Thyroid gland (tissue), 4 donors: ENCODE measurements at places on chromosomes 3 and 15. TPM values are rescaled to one million over a fixed set of nuclear protein-coding genes. Genes with fewer than 3 reads are reported as not detected.

DNA sequence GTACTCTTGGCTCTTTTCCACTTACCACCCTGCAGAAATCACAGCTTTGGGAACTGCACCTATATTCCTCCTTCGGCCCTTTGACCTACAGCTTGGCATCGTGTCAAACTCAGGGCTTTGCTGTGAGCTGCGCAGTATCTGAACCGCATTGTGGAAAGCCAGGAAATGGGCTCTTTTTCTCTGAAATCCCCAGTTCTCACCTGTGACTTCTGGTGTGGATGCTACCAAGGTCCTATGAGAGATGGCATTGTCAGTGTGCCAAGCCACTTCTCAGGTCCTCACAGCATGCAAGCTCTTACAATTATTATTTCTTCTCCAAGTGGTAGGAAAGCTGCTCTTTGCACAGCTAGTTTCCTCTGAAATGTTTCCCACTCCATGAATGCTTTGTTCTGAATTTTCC, 450.6 kb upstream of the TBL1XR1 start:
- no peaks in the 10 kb centered on the region for H3K27me3 ChIP-seq
- peaks cover 46% of the 10 kb centered on the region for H3K4me1 ChIP-seq
- DNase-seq = peak; percentile 88
- peak overlapping the region; percentile 48 for H3K27ac ChIP-seq
- no peak overlapping the region for H3K4me3 ChIP-seq
- H3K36me3 ChIP-seq = no peaks in the 10 kb centered on the region

- H3K4me1 ChIP-seq = peaks cover 7% of the 10 kb centered on the region
- no peaks in the 10 kb centered on the region for H3K36me3 ChIP-seq
- no peaks in the 10 kb centered on the region for H3K27me3 ChIP-seq
Observed at GRCh38 chr3:24182756-24183155, 237.7 kb downstream of the NR1D2 start.

The KLHL6 gene
- total RNA-seq = 0.67 TPM

DNA sequence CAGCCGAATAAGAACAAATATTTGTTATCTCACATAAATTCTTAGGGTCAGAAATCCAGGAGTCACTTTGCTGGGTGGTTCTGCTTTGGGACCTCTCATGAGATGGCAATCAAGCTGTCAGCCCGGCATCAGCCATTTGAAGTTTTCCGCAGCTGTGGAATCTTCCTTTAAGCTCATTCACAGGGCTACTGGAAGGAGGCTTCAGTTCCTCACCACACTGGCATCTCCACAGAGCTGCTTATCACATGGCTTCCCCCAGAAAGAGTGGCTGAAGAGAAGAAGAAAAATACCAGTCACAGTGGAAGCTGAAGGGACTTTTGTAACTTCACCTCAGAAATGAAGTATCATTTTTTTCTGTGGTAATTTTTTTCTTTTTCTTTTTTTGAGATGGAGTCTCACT, 267.7 kb downstream of the CHL1 start:
- H3K27ac ChIP-seq = no peak overlapping the region
- H3K36me3 ChIP-seq = no peaks in the 10 kb centered on the region
- no peaks in the 10 kb centered on the region for H3K4me1 ChIP-seq
- no peak for DNase-seq
- no peaks in the 10 kb centered on the region for H3K27me3 ChIP-seq

DNA sequence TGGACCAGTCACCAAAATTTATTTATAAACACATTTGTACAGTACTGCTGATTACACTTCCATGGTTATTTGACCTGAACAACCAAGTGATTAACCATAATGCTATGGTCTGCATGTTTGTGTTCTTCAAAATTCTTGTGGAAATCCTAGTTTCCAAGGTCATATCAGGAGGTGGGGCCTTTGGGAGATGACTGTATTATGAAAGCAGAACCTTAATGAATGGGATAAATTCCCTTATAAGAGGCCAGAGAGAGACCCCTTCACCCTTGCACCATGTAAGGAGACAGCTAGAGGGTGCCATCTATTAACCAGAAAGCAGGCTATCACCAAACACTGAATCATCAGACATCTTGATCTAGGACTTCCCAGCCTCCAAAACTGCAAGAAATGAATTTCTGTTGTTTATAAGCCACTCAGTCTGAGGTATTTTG, 1.9 kb downstream of the SCAPER start:
- H3K27me3 ChIP-seq = no peaks in the 10 kb centered on the region
- no peaks in the 10 kb centered on the region for H3K36me3 ChIP-seq
- peaks cover 27% of the 10 kb centered on the region for H3K4me1 ChIP-seq
- peak overlapping the region; percentile 89 for H3K27ac ChIP-seq

DNA sequence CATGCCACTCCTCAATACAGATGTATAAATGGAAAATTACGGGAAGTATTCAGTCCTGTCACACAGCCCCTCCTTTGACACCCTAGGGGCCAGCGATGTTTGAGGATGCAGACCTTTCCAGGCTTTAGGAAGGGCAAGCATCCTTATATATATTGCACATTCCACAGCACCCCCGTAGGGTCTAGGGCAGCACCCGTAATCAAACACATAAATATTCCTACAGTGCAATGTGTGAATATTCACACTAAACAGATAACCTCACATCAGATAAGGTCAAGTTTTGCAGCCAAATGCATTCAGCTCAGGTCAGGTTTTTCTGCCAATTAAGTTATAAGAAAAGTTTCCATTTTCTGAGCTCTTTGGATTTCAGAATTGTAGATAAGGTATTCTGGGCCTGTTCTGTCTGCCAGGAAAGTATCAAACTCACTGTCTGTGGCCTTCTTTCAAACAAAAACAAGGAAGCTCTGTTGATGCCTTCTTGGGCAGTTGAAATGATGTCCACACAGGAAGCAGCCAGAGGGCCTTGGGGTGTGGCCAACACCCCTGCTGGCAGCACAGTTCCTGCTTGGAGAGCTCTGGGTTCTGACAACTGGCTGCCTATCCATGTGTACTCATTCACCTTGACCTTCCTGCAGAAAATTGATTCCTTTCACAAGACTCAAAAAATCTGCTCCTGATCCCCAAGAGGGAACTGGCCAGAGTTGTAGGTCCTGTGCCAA, 427.0 kb downstream of the NTRK3 start:
- DNase-seq = no peak
- no peak overlapping the region for H3K27ac ChIP-seq
- no peaks in the 10 kb centered on the region for H3K27me3 ChIP-seq
- no peak overlapping the region for H3K4me3 ChIP-seq

The TTBK2 gene
- total RNA-seq = 15.7 TPM

The CPNE4 gene
- total RNA-seq = not detected

The HYAL1 gene
- total RNA-seq = 5.8 TPM

The TUSC2 gene
- total RNA-seq = 37.5 TPM

The USP50 gene
- not detected for total RNA-seq

GRCh38 chr3:176159796-176160195, 1037.5 kb downstream of the TBL1XR1 start:
- H3K27me3 ChIP-seq = no peaks in the 10 kb centered on the region
- no peaks in the 10 kb centered on the region for H3K36me3 ChIP-seq
- DNase-seq = no peak
- H3K4me1 ChIP-seq = no peaks in the 10 kb centered on the region
- no peak overlapping the region for H3K4me3 ChIP-seq
- H3K27ac ChIP-seq = no peak overlapping the region

- DNase-seq = no peak
- H3K27ac ChIP-seq = no peak overlapping the region
- H3K36me3 ChIP-seq = no peaks in the 10 kb centered on the region
- no peak overlapping the region for H3K4me3 ChIP-seq
Observed at GRCh38 chr3:31546725-31547124, 14.0 kb downstream of the STT3B start.

The HESX1 gene
- 1.6 TPM for total RNA-seq

- H3K4me3 ChIP-seq = no peak overlapping the region
- H3K4me1 ChIP-seq = no peaks in the 10 kb centered on the region
- H3K27ac ChIP-seq = no peak overlapping the region
- no peaks in the 10 kb centered on the region for H3K27me3 ChIP-seq
Observed at GRCh38 chr3:16932877-16933276, 48.1 kb downstream of the PLCL2 start.

DNA sequence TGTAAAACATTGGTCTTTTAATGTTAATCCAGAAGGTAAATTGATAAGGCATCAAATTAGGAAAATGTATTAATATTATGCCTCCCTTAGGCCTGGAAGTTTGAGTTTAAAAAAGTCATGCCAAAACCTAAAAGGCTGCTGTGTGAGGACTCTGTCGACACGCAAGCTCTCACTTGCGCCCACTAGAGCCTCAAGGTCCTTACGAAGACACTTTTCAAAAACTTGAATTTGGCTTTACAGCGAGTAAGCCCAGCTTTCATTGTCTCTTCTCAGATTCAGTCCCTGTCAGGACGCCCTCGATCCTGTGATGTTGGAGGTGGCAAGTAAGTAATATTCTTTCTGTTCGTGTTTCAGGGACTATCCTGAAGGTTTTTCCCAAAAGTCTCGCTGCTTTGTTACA, 89.7 kb downstream of the CRTC3 start:
- H3K27me3 ChIP-seq = no peaks in the 10 kb centered on the region
- no peak for DNase-seq
- no peak overlapping the region for H3K4me3 ChIP-seq
- H3K4me1 ChIP-seq = peaks cover 29% of the 10 kb centered on the region
- H3K27ac ChIP-seq = peak overlapping the region; percentile 39
- peaks cover 4% of the 10 kb centered on the region for H3K36me3 ChIP-seq

- no peak overlapping the region for H3K27ac ChIP-seq
- H3K4me1 ChIP-seq = no peaks in the 10 kb centered on the region
- no peaks in the 10 kb centered on the region for H3K36me3 ChIP-seq
- no peak for DNase-seq
Observed at GRCh38 chr3:111747490-111747889, 111.6 kb upstream of the PHLDB2 start.

DNA sequence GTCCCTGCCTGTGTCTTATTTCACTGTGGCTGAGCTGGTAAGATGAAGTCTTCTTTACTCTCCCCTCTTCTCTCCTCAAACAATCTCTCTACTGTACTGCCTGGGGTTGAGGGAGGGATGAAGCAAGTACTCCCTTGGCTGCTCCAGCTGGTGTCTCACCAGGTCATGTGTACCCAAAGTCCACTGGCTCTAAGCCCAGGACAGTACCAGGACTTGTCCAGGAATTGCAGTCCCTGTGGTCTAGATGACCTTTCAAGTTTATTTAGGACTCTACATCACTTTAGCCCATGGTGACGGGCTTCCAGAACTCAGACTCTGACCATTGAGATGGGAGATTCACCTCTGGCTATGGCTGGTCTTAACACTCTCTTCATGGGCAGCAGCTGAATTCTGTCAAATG, 17.5 kb upstream of the SLC27A2 start:
- DNase-seq = peak; percentile 3
- no peaks in the 10 kb centered on the region for H3K27me3 ChIP-seq
- H3K4me1 ChIP-seq = no peaks in the 10 kb centered on the region

- no peaks in the 10 kb centered on the region for H3K4me1 ChIP-seq
- no peak overlapping the region for H3K4me3 ChIP-seq
- no peaks in the 10 kb centered on the region for H3K36me3 ChIP-seq
- DNase-seq = no peak
Observed at GRCh38 chr3:9581742-9582141, 28.1 kb upstream of the LHFPL4 start.

The IL5RA gene
- total RNA-seq = not detected

GRCh38 chr3:48012659-48013058, 3.6 kb downstream of the MAP4 start:
- DNase-seq = no peak
- H3K4me1 ChIP-seq = peaks cover 10% of the 10 kb centered on the region
- no peaks in the 10 kb centered on the region for H3K36me3 ChIP-seq
- H3K4me3 ChIP-seq = no peak overlapping the region
- H3K27ac ChIP-seq = no peak overlapping the region
- no peaks in the 10 kb centered on the region for H3K27me3 ChIP-seq

The SLC2A2 gene
- not detected for total RNA-seq

DNA sequence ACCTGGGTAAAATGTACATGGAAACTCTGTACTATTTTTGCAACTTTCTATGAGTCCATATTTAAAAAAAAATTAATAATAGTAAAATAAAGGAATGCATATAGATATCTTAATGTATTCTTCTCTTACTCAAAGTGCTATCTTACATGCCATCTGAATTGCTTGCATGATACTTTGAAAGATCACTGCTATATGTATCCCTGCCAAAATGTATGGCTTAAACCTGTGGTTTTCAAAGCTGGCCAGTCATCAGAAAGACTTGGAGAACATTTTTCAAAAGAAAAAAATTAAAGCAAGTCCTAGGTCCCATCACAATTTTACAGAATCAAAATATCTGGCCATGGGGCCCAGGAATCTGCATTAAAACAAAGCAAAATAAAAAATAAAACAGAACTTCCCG, 262.1 kb downstream of the LPP start:
- H3K27me3 ChIP-seq = no peaks in the 10 kb centered on the region
- no peak overlapping the region for H3K4me3 ChIP-seq
- peaks cover under 1% of the 10 kb centered on the region for H3K4me1 ChIP-seq
- no peak overlapping the region for H3K27ac ChIP-seq

DNA sequence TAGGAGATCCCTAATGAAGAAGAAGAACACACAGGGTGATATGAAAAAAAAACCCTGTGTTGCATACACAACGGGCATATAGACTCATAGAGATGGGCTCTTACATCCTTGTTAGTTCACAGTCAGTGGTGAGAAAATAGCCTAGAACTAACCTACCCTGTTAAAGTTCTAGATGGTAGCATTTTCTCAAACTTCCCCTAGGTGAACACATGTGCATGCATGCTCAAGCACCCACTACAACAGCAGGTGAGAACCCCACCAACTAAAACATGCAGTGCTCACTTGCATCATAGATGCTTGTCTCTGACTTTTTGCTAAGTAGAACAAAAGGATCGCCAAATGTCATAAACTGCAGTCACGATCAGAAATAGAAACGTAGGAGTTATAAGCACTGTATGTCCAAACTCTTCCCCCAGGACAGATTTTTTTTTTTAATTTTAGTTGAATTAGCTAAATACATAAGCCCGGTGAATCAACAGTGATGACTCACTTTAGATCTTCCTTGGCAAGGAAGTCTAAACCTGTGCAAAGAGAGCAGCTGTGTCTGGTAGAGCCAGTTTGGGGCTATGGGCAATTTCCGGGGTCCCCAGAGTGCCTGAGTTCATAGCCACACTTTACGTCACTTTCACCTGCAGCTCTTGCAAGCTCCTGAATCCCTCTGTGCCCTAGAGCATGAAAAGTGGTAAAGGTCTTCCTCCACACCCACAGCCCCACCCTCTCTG, 96.2 kb upstream of the SEMA6D start:
- H3K4me3 ChIP-seq = no peak overlapping the region
- no peak for DNase-seq
- H3K36me3 ChIP-seq = no peaks in the 10 kb centered on the region
- no peak overlapping the region for H3K27ac ChIP-seq
- no peaks in the 10 kb centered on the region for H3K4me1 ChIP-seq

The ITIH4 gene
- 8.6 TPM for total RNA-seq

The SLC6A1 gene
- 0.27 TPM for total RNA-seq

- DNase-seq = no peak
- peaks cover 5% of the 10 kb centered on the region for H3K4me1 ChIP-seq
- peak overlapping the region; percentile 1 for H3K4me3 ChIP-seq
- H3K27ac ChIP-seq = peak overlapping the region; percentile 73
- no peaks in the 10 kb centered on the region for H3K27me3 ChIP-seq
Observed at GRCh38 chr15:96344060-96344705, 13.7 kb downstream of the NR2F2 start.

GRCh38 chr3:108175352-108175751, 46.9 kb downstream of the IFT57 start:
- no peaks in the 10 kb centered on the region for H3K27me3 ChIP-seq
- no peaks in the 10 kb centered on the region for H3K36me3 ChIP-seq
- H3K4me1 ChIP-seq = no peaks in the 10 kb centered on the region
- H3K4me3 ChIP-seq = no peak overlapping the region

The UBA3 gene
- 58.0 TPM for total RNA-seq

GRCh38 chr3:30750967-30751366, 143.5 kb downstream of the GADL1 start:
- H3K27ac ChIP-seq = no peak overlapping the region
- no peaks in the 10 kb centered on the region for H3K27me3 ChIP-seq
- no peaks in the 10 kb centered on the region for H3K4me1 ChIP-seq
- no peaks in the 10 kb centered on the region for H3K36me3 ChIP-seq

The ISLR gene
- total RNA-seq = 104 TPM
